GM20000 (cell line): ENCODE measurements at places on chromosomes 3 and 15.

DNA sequence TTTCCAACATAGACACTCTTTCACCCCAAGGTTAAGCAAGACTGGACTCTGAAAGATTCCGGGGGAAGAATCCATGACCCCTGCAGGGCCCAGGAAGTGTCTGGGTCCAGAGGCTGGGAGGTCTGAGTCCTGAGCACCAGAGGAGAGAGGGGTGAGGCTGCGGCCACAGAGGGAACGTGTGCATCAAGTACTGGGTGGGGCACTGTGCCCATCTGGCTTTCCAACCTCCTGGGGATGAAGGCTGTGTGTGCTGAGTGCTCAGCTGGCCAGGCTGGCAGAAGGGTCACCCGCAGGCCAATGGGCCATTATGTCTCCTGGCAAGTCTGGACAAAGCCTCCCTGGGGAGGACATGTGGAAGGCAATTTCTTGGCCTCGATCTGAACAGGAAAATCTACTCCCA lies 3.3 kb downstream of the CHRNA3 start:
- DNase-seq, result no peak

DNA sequence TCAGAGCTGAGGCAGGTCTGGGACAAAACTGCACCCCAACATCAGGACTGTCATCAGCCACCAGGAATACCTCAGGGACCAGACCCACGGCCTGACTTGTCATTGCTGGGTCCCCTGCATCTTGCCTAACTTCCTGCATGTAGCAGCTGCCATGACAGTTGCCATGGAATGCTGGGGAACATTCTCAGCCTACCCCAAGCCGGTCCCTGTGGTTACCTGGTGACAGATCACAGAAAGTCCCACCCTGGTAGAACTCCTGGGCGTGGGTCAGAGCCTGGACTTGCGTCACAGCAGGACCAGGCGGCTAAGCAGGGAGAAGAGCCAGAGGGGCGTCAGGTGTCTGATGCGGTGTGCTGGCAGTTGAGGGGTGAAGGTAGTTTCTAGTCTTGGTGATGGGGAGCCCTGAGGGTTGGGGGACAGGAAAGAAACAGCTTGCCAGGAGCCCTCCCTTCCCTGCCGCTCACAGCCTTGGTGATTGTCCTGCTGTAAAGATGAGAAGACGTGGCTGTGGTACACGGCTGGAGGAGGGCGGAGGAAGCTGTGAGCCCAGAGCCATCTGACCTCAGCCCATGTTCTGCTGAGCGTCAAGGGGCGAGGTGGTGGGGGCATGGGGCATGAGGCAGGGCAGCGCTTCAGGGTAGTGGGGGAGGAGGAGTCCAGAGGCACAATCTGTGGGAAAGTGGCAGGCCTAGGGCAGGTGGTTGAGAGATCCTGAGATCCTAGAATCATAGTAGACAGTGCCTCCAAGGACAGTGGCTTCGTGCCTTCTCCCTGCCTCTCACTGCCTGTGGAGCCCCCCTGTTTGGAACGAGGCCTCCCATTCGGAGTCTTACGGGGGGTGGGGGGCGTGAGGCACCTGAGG lies 5.4 kb downstream of the H1-8 start:
- no peak for DNase-seq

GRCh38 chr15:96262097-96262496 lies 68.4 kb upstream of the NR2F2 start:
- no peak for DNase-seq

- no peak for DNase-seq
Observed at GRCh38 chr15:81544385-81544784, 170.4 kb upstream of the TMC3 start.

GRCh38 chr15:39580485-39581241 lies at the start of gene THBS1:
Gene THBS1, plus strand, starts transcription at chr15:39581079. Its CDS starts 779 bp downstream, at chr15:39581858.
- no peak for DNase-seq

DNA sequence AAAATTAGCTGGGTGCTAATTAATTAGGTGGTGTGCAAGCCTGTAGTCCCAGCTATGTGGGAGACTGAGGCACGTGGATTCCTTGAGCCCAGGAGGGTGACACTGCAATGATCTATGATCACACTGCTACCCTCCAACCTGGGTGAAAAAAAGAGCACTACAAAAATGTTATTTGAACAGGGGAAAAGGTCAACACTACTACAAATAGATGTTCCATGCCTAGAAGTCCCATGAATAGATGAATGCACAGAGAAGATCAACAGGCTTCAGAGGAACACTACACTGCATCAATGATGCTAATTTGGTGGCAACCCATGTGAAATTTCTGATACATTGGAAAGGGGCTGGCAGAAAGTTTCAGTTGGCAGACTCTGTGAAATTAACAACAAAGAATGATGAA lies 105.4 kb upstream of the FHIT start:
- DNase-seq, result no peak
